CD4-positive, alpha-beta T cell treated with Interleukin-17A for 1 hour (primary cell): ENCODE measurements at places on chromosomes 11 and 22.

DNA sequence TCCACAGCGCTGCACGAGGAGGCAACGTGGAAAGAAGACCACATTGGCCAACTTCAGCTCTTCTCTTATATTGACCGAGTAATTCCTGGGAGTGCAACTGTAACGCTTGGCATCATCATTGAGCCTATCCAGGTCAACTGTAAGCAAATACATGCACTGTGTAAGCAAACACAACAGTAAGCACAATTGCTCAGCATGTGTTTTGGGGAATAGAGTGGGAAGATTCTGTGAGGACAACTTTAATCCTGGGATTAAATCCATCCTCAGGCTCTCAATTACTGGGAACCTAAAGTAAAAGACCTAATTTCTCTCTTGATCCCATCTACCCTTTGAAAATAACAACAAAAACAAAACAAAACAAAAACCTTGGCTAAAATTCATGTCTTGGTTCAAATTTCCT, 109.5 kb upstream of the DDI1 start:
- DNase-seq, result no peak

DNA sequence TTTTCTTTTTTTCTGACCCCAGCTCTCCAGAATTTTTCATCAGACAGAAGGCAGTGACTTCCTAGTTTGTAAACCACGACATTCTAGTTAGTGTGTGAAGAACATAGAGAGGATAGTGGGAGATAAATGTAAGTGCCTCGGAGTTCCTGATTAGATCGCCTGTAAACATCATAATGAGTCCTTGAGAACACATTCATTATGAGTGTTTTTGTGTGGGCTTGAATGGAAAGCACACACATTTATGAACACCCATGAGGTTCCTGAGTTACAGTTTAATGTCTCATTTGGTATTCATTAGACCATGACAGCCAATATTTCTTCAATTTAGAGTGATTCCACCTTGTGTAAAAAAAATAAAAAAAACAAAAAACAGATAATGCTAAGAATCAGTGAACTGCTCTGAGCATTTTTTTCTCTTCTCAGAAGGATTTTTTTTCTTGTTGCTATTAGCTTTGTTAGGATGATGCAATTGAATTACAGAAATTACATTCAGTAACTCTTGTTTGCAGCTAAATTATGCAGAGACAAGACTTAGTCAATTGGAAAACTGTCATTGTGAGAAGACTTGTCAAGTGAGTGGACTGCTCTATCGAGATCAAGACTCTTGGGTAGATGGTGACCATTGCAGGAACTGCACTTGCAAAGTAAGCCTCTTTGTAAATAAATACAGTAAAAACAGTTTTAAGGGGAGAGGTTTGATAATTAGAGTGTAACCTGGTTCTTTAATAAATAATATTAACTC, 257.6 kb downstream of the NELL1 start:
- DNase-seq, result no peak

GRCh38 chr11:79328402-79328801, 112.4 kb downstream of the TENM4 start:
- DNase-seq, result no peak

GRCh38 chr11:134609361-134610115, 197.5 kb upstream of the B3GAT1 start:
- no peak for DNase-seq

DNA sequence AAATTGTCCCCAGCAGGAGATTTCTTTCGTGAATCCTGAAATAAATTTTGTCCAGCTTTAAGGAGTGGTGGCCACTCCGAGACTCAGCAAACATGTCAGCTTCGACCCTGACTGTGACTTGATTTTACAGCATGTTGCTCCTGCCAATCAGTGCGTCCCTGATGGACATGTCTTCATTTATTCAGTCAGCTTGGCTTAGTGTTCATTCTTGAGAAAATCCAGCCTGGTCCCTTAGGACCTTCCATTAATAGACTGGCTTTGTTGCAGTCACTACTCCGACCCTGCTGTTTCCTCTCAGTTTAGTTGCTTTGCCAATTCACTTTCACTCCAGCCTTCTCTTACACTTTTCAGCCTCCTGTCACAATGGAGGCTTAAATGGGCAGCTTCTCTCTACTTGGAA, 30.5 kb downstream of the TMPRSS5 start:
- DNase-seq, result no peak

DNA sequence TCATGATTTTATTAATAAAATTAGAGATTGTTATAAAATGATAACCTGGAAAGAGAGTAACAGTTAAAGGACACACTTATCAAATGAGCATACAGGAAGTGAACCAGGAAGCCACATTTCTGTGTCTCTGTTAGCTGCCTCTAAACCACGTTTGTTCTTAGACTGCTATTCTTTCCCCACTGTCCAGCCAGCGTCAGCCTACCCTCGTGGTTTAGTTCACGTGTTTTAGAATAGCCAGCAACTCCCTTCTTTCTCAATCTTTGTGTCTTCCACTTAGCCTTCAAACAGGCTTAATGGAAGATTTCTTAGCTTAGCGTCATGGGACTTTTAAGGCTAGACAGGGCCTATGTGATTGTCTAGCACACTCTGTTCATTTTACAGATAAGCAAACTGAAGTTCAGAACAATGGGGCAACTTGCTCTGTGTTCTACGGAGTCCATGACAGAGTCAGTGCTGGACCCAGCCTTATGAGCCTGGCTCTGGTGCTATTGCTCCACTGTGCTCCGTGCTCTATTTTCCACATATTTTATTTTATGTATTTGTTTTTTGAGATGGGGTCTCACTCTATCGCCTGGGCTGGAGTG, 27.2 kb downstream of the GRAMD1B start:
- peak; percentile 38 for DNase-seq

DNA sequence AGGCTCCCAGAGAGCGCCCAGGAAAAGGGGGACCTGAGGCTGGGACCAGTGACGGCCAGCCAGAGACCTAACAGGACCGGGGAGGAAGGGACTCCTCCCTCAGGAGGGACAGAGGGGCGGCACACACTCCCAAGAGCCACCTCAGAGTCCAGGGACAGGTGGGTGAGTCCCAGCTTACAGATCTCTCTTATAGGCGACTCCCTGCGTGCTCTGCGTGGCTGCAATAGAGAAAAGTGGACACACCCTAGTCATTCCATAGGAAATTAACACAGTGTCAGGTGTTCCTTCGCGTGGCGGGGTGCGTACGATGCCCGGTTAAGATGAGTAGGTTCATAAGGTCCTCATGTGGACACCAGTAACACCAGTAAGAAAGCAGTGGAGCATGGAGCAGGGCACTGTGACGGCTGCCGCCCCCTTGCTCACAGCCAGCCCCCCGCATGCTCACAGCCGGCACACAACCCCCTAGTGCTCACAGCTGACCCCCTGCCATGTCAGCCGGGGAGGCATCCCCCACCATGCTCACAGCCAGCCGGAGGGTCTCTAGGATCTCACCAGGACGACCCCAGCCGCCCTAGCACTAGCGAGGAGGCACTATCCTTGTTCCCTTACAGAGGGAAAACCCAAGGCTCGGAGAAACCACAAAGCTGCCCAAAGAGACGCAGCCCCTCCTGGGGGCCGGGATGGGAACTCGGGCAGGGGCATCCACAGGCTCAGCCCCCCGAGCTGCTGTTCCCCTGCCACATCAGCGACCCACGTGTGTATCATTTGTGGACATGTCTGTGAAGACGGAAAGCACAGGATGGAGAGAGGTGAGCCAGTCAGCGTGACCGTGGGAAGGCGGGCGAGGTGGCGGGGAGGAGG, 426.8 kb downstream of the TBC1D22A start:
- no peak for DNase-seq

GRCh38 chr11:20289732-20290131, 73.8 kb upstream of the HTATIP2 start:
- DNase-seq, result no peak

GRCh38 chr11:8382436-8383053, 118.9 kb upstream of the LMO1 start:
- DNase-seq, result no peak

DNA sequence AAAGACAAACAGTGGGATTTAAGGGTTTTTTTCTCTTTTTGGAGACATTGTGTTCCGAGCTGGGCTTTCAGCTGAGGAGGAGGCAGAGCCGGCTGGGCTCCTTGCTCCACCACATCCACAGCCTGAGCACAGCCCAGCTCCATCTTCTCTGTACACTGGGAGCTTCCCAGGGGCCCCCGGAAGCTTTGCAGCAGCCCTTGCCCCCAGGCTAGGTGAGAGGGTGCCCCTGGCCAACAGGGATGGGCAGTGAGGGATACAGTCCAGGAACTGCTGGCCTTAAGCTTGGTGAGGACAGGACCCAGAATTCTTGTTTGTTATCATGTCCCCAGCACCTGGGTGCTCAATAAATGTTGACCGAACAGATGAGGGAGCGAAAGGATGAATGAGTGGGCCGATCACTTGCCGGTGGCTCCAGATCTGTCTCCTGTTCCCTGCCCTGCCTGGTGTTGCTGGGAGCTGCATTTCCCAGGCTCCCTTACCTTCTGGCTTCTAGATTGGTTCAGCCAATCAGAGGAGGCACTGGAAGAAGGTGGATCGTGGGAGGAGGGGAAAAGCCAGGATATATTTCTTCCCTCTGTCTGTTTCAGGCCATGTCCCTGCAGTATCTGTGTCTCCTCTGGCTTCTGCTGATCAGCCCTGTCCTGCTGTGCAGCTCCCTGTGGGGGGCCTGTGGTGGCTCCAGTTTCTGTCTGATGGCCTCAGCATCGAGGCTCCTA, 26.5 kb upstream of the NECTIN1 start:
- no peak for DNase-seq

GRCh38 chr11:124727474-124727873, 12.3 kb upstream of the NRGN start:
- DNase-seq, result no peak

DNA sequence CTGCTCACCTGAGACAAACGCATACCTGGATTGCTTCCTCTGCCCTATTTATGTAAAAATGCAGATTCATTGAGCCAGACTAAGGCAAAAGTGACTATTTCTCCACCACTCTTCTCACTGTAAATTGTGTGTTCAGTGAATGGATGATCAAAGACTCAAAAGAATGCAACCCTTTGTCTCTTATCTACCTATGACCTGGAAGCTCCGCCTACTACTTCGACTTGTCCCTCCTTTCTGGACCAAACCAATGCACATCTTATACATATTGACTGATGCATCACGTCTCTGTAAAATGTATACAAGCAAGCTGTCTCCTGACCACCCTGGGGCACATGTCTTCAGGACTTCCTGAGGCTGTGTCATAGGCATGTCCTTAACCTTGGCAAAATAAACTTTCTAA, 418.0 kb upstream of the SYN3 start:
- no peak for DNase-seq

DNA sequence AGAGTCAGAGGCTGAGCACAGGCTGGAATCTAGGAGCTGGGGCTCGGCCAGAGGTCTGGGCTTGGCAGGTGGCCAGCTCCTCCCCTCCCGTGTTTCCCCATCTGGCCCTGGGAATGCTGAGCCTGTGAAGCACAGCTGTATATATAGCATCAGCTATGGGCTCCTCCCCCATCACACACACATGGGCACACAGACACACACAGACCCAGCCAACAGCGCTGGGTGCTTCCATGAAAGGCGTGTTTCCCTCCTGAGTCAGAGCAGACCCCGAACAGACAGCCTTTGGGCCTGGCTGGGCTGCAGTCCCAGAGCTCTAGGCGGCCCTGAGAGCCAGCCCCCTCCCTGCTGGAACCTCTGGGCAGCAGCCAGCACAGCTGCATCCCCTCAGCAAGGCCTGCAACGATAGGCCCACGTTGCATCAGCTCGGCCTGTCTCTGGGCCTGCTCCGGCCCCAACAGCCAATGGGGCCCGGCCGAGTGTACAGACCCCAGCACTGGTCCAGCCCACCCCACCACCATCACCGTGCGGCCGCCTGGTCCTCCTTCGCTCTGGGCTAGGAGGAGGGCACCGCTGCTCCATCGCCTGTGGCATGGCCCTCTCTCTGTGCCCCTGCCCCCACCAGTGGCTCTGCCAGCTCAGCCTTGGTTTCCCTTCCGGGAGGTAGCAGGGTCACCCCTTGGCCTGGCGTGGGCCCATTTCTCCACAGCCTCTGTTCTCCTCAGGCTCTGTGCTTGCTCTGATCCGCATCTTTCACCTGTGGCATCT, 7.6 kb upstream of the SERPINH1 start:
- no peak for DNase-seq

DNA sequence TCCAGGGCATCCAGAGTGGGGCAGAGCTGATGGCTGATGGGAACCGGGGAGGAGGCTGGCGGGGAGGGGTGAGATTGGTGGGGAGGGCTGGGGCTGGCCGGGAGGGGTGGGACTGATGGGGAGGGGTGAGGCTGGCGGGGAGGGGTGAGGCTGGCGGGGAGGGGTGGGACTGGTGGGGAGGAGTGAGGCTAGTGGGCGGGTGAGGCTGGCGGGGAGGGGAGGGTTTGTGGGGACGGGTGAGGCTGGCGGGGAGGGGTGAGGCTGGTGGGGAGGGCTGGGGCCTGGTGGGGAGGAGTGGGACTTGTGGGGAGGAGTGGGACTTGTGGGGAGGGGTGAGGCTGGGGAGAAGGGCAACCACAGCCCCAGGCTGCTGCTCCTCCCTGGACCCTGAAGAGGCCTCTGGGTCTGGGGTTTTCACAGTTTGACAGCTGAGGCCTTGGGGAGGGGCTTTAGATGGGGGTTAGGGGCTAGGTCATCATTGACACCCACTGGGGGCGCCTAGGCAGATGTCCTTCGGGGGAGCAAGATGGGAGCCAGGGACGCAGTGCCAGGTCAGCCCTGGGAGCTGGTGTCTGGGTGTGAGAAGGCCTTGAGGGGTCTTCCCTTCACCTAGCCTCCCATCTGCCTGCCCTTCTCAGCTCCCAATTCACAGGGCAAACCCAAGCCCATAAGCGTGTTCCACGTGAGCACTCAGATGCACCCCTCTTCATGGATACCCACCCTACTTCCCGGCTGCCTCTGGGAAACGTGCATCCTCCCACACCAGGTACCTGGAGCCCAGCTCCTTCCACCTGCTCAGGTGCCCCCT, 26.7 kb downstream of the PARVG start:
- no peak for DNase-seq
